ENCODE measurements at places on chromosomes 16 and 17.

- no peak for DNase-seq
These were observed 35.3 kb downstream of the NPLOC4 start for GRCh38 chr17:81601525-81602120.

- DNase-seq = no peak
These were observed 10.2 kb downstream of the RSAD1 start for GRCh38 chr17:50488880-50489279.

- DNase-seq = no peak
These were observed 83.0 kb downstream of the EMP2 start for GRCh38 chr16:10497132-10498101.

DNA sequence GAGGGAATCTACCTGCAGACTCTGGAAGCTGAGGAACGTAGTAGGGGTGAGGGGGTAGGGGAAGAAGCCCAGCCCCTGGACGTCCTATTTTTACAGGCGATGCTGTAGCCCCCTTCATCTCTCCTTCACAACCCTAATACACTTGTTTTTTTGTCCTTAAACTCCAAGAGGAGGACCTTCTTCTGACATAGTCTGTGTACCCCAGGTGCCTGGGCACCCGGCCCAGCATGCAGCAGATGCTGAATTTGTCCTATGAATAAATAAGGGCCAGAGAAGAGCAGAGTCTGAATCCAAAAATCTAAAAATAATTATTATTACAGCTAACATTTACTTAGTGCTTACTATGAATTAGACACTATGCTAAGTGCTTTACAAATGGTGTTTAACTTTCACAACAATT, 5.1 kb downstream of the KIF18B start:
- DNase-seq = no peak

DNA sequence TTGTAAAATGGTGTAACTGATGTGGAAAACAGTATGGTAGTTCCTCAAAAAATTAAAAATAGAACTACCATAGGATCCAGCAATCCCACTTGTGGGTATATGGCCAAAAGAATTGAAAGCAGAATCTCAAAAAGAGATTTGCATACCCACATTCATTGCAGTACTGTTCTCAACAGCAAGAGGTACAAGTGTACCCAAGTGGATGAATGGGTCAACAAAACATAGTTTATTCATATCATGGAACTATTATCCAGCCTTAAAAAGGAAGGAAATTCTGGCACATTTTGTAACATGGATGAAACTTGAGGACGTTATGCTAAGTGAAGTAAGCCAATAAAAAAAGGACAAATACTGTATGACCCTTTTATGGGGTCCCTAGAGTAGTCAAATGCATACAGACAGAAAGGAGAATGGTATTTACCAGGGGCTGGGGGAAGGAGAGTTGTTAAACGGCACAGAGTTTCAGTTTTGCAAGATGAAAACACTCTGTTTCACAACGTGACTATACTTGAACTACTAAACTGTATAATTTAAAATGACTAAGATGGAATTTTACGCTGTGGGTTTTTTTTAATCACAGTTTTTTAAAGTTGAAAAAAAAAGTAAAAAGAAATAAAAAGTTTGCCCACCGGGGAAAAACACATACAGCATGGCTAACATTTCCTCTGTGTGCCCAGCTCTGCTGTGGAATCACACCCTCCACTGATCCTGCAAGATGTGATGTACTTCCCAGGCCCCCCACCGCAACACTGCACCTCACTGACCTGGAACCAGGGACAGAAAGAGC, 6.1 kb downstream of the TVP23A start:
- DNase-seq = no peak

DNA sequence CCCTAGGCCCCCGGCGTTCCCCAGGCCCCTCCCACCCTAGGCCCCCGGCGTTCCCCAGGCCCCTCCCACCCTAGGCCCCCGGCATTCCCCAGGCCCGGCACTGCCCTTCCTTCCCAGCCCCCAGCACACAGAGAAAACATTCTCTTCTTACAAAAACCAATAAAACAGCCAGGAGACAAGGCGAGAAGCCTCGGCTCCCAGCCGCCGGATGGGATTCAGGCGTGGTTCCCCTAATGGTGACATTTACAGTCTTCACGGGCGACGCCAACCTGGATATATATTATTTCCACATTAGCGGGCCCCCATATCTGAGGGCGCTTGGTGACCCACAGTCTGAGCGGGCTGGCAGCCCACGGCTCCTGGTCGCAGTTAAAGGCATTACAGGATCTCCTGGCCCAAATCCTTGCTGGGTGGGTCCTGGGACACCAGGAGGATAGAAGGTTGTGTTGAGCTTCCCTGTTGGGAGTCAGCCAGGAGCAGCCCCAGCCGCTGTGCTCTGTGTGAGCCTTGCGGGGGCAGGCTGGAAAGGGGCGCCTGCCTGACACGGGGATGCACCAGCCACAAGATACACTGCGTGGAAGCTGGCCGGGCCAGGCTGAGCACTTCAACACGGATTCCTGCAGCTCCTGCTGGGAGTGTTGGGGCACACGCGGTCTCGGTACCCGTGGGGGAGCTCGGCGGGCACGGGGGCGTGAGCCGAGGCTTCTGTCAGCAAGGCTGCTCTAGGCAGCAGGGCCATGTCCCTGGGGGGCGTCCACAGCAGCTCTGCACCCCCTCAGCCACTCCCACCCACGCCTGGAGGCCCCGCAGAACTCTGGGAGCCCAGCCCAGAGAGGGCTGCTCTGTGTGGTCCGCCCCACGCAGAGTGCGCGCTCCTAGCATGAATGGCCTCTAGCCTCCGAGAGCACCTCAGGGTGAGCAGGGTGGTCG, 83.7 kb downstream of the LMF1 start:
- DNase-seq = no peak

DNA sequence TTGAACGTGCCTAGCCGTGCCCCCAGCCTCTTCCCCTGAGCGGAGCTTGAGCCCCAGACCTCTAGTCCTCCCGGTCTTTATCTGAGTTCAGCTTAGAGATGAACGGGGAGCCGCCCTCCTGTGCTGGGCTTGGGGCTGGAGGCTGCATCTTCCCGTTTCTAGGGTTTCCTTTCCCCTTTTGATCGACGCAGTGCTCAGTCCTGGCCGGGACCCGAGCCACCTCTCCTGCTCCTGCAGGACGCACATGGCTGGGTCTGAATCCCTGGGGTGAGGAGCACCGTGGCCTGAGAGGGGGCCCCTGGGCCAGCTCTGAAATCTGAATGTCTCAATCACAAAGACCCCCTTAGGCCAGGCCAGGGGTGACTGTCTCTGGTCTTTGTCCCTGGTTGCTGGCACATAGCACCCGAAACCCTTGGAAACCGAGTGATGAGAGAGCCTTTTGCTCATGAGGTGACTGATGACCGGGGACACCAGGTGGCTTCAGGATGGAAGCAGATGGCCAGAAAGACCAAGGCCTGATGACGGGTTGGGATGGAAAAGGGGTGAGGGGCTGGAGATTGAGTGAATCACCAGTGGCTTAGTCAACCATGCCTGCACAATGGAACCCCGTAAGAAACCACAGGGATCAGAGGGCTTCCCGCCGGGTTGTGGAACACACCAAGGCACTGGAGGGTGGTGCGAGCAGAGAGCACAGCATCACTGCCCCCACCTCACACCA, 724 bp downstream of the GAA start:
- DNase-seq = no peak

DNA sequence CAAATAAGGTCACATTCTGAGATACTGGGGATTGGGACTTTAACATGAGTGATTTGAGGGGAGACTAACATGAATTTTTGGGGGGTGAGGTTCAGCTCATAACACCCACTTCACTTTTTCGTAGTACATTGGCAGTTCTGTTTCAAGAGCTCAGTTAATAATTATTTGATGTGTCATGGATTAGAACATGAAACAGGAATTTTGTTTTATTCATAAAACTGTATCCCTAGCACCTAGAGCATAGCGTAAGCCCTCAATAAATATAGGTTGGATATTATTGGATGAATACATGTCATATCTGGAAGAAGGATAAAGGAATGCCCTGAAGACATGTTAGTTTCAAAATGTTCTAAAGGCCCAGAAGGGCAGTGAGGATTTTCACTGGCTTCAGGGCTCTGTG, 119.8 kb downstream of the PRKCA start:
- DNase-seq = no peak

GRCh38 chr17:2184993-2185931, 118.3 kb downstream of the SMG6 start:
- DNase-seq = no peak

GRCh38 chr17:63571632-63572310, 21.5 kb downstream of the DCAF7 start:
- DNase-seq = no peak

GRCh38 chr17:57665696-57666095, 79.4 kb downstream of the CCDC182 start:
- DNase-seq = no peak

- no peak for DNase-seq
These were observed 463.2 kb upstream of the MAF start for GRCh38 chr16:80063713-80064069.

DNA sequence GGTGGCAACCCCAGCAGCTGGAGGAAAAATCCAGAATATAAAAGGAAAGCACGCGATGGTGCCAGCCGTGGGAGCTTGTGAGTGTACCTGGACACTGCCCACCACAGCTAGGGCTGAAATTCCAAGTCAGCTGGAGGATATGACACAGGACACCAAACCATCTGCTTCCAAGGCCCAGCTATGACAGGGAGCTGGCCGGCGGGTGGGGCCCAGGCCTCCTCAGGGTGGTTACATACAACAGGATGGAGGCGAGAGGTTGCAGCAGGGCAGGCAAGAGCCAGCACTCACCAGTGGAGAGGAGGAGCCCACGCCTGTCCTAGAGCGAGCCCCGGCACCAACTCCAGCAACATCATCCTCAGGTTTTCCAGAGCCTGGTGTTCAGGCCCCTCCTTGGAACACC, 163.2 kb upstream of the RPL38 start:
- no peak for DNase-seq

DNA sequence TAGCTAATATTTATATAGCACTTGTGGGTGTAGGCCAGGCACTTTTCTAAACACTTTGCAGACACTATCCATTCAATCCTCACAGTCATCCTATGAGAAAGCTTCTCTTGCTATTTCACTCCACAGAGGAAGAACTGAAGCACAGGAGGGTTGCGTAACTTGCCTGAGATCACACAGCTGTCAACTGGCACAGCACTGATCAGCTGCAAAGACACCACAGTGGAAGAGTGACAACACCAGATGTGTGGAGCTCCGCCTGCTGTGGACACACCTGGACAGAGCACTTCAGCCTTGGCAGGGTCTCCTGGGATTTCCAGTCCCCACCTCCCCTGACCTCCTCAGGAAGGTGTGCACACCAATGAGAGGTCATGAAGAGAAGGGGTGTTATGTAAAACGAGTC, 13.3 kb upstream of the CNEP1R1 start:
- no peak for DNase-seq

DNA sequence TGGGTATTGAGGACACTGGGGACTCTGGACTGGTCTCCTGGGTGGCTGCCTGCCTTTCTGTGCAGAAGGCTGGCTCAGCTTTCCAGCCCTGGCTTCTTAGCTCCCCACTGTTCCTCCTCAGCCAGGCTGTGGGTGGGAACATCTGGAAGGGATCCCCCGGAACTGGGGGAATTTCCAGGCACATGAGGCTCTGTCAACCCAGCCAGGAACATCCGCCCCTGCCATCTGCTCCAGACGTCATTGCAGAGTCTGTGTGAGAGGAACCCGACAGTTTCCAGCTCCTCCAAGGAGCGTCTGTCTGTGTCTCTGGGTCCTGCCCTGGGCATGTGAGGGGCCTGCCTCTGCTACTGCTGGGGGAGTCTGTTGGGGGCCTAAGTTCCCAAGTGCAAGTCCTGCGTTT, 36.2 kb upstream of the CRHR1 start:
- no peak for DNase-seq

- DNase-seq = no peak
These were observed 763 bp upstream of the TOM1L1 start for GRCh38 chr17:54899721-54900456.

- no peak for DNase-seq
These were observed 29.7 kb upstream of the NGFR start for GRCh38 chr17:49465331-49465903.

- no peak for DNase-seq
These were observed 48.9 kb downstream of the ERCC4 start for GRCh38 chr16:13968835-13969234.

GRCh38 chr17:17765359-17766076, 71.3 kb downstream of the SREBF1 start:
- no peak for DNase-seq

GRCh38 chr16:52837251-52837650, 215.4 kb downstream of the CHD9NB start:
- no peak for DNase-seq

DNA sequence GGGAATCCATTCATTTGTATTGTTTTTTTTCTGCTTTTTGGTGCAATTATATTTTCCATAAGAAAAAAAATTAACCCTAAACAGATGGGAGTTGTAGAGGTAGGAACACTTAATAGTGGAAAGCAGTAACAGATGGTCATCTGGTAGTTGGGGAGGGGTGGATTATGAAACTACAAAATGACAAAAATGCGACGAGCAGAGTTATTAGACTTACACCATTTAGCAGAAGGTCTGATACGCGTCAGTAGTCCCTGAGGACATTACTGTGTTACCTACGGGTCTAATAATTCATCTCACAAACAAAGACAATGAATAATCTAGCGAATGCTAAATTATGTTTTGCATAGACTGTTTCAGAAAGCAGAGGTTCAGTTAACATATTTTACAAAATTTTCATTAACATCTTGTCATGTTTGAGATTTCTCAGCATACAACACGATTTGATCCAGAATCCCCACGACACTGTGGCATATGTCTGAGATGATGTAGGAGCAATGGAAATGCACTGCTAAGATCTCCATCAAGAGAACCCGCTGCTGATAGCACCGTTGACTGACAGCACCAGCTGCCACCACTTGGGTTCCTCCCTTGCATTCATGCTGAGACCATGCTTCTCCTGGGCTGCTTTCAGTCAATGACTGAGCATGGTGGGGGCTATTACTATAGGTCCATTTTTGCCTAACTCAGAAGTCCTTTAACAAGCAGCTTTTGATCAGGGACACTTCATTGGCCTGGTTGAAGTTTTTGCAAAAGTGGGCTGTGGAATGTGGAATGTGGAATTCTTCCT, 182.2 kb upstream of the CPHXL start:
- no peak for DNase-seq

- no peak for DNase-seq
These were observed 39.2 kb upstream of the PRSS54 start for GRCh38 chr16:58333985-58334384.

GRCh38 chr17:2174014-2174413, 119.1 kb downstream of the HIC1 start:
- no peak for DNase-seq

- DNase-seq = peak; percentile 88
These were observed 1.5 kb downstream of the HCFC1R1 start for GRCh38 chr16:3022208-3022683.

DNA sequence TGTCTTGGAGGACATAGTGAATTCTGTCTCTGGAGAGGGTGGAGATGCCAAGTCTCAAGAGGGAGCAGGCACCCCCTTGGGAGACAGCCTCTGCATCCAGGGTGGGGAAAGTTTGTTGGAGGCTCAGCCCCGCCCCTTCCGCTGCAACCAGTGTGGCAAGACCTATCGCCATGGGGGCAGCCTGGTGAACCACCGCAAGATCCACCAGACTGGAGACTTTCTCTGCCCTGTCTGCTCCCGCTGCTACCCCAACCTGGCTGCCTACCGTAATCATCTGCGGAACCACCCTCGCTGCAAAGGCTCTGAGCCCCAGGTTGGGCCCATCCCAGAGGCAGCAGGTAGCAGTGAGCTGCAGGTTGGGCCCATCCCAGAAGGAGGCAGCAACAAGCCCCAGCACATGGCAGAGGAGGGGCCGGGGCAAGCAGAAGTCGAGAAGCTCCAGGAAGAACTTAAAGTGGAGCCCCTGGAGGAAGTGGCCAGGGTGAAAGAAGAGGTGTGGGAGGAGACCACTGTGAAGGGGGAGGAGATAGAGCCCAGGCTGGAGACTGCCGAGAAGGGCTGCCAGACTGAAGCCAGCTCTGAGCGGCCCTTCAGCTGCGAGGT, 5.2 kb downstream of the ZNF646 start:
- no peak for DNase-seq
